Upper lobe of right lung (tissue), 1 donor: ENCODE measurements at places on chromosomes 6 and 20. TPM values are rescaled to one million over a fixed set of nuclear protein-coding genes. Genes with fewer than 3 reads are reported as not detected.

NOX3 gene
- total RNA-seq = not detected

HLA-DMB gene
- total RNA-seq = 140 TPM

FKBP5 gene
- total RNA-seq = 142 TPM

AP5S1 gene
- 13.1 TPM for total RNA-seq
